ENCODE measurements at places on chromosomes 5 and 9. TPM values are rescaled to one million over a fixed set of nuclear protein-coding genes. Genes with fewer than 3 reads are reported as not detected.

DNA sequence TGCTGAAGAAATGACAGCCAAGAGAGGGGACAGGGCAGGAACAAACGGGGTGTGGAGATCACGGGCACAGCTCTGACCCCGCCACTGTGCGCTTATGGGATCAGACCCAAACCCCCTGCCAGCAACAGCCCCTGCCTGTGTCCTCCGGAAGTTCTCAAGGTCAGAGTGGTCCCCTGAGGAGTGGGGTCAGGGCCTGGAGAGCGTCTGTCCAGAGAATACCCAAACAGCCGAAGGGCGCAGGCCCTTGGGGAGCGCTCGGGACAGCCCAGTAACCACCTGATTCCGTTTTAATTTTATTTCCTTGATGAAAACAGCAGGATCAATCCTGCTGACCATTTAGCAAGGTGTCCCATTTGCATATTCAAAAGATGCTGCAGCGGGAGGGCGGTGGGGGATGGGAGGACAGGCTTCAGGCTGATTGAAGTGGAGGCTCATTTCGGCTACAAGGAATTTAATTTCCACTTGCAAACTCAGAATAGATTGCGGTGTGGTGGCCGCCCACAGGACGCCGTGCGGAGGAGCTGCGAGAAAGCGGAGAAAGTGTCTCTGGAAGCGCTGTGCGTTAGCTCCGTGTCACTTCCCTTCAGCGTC lies 32.6 kb upstream of the TMEM250 start:
- H3K27me3 ChIP-seq, result no peaks in the 10 kb centered on the region
- no peak for DNase-seq
- H3K36me3 ChIP-seq, result no peaks in the 10 kb centered on the region
- no peak overlapping the region for H3K27ac ChIP-seq
- H3K4me1 ChIP-seq, result no peaks in the 10 kb centered on the region

DNA sequence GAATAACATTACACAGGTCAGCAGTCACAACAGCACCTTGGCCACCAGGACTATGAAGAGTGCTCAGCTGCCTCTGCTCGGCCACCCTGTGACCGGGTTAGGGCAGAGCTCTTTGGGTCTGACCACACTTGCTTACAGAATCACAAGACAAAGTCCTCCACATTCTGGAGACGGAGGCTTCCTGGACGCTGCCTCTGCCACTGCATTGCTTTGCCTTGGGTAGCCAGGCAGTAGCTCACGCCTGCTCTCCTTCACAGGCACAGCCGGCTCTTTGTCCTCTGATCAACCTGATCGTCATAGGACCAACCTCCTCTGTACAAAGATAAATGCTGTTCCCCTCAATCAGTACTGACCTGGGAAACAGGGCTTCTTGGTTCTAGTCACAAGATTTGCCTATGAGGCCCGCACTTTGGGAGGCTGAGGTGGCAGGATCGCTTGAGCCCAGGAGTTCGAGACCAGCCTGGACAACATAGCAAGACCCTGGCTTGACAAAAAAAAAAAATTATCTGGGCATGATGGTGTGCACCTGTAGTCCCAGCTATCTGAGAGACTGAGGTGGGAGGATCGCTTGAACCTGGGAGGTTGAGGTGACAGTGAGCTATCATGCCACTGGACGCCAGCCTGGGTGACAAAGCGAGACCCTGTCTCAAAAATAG lies 128.4 kb upstream of the IER5L start:
- no peak overlapping the region for H3K4me3 ChIP-seq
- no peak overlapping the region for H3K27ac ChIP-seq
- H3K4me1 ChIP-seq, result no peaks in the 10 kb centered on the region
- H3K27me3 ChIP-seq, result no peaks in the 10 kb centered on the region

Gene SHROOM1
- total RNA-seq, result 12.7 TPM

DNA sequence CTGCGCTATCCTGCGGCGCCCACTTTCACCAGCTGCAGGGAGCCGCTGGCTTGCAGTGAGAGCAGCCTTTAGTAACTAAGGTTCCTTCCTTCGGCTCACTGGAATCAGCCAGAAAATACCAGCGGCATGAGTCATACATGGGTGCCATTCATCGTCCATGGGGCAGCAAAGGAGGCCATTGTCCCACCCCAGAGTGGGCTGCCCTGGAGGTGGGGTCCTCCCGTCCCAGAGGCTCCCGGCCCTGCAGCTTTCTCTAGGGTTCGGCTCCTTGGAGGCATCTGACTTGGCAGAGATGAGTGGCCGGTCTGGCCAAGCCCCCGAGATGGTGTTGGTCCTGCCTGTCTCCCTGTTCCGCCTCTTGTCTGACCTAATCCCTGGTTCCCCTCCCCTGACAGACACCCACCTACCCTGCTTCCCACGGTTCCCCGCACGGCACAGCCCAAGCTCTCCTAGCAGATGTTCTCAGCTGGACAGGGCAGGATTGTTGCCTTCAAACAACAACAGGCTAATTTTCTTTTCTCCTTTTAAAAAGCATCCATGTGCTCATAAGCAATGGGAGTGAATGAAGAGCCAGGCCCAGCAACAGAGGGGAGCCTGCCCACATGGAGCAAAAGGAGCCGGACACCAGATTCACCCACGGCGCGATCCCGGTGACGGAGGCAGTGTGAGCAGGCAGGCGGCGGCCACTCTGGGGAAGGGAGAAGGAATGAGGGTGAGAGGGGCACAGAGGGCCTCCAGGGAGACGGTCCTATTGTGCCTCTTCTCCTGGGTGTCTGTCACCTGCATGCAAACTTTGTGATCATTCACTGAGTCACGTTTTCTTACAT lies 97.0 kb upstream of the COL5A1 start:
- no peak for DNase-seq
- H3K4me1 ChIP-seq, result no peaks in the 10 kb centered on the region
- H3K36me3 ChIP-seq, result no peaks in the 10 kb centered on the region
- peak overlapping the region; percentile 3 for H3K27ac ChIP-seq

Gene KCTD16
- 4.3 TPM for total RNA-seq

Gene HTR4
- not detected for total RNA-seq

- no peak for DNase-seq
- peaks cover 21% of the 10 kb centered on the region for H3K4me1 ChIP-seq
- H3K27me3 ChIP-seq, result no peaks in the 10 kb centered on the region
- H3K27ac ChIP-seq, result peak overlapping the region; percentile 97
- H3K4me3 ChIP-seq, result peak overlapping the region; percentile 51
- no peaks in the 10 kb centered on the region for H3K36me3 ChIP-seq
Measured at GRCh38 chr5:180810959-180811622, 8.5 kb upstream of the MGAT1 start.

Gene GPR151
- not detected for total RNA-seq

- H3K27me3 ChIP-seq, result no peaks in the 10 kb centered on the region
- no peak overlapping the region for H3K4me3 ChIP-seq
- no peaks in the 10 kb centered on the region for H3K36me3 ChIP-seq
Measured at GRCh38 chr5:5298068-5298633, 124.3 kb upstream of the ICE1 start.

- H3K27ac ChIP-seq, result no peak overlapping the region
- no peak for DNase-seq
Measured at GRCh38 chr5:3194271-3194670, 401.4 kb upstream of the IRX1 start.

DNA sequence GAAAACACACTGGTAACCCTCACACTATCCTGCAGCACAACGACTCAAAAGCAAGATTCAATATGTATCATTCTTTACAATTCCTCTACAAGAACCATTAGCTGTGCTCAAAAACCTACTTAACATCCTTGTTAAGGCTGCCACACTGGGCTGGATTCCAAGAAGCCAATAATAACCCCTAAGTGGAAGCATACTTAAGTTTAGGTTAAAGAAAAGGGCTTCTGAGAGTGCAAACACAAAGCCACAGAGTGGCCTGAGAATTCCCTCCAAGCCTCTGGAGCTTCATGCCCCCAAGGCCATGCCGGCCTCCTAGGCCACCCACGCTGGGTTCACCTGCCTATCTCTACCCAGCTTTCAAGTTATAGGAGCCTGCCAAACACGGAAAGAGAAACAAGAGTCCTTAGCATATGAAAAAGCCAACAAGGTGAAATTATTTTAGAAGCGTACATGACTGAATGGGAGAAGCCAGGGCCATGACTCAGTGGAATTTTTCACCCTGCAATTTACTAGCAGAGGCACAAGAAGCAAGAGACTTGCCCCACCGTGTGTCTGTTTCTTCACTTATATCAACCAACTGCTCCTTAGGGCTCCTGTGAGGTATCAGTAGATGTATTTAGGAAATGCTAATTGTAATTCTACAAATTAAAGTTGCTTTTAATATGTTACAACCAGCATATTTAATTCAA lies 293.0 kb downstream of the SPOCK1 start:
- no peaks in the 10 kb centered on the region for H3K36me3 ChIP-seq
- no peaks in the 10 kb centered on the region for H3K27me3 ChIP-seq
- peaks cover 25% of the 10 kb centered on the region for H3K4me1 ChIP-seq
- DNase-seq, result no peak
- no peak overlapping the region for H3K4me3 ChIP-seq

DNA sequence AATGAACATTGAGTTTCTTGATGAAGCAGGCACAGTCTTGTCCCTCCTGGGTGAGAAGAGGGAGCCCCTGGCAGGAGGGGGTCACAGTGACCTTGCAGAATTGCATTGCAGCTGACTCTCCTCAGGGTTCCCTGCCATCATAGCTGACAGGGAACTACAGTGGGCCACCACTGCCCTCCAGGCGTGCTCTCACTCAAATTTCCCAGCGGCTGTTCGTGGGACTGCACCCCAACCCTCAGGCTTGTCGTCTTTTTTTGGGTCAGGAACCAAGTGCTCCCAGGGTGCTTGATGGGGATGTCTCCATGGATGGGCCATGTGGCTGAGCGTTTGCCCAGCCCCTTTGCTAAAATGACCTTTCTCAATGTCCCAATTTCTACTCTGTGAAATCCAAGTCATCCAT lies 215.8 kb downstream of the MELK start:
- no peak for DNase-seq
- H3K27ac ChIP-seq, result no peak overlapping the region
- no peak overlapping the region for H3K4me3 ChIP-seq
- H3K36me3 ChIP-seq, result no peaks in the 10 kb centered on the region
- H3K27me3 ChIP-seq, result no peaks in the 10 kb centered on the region

DNA sequence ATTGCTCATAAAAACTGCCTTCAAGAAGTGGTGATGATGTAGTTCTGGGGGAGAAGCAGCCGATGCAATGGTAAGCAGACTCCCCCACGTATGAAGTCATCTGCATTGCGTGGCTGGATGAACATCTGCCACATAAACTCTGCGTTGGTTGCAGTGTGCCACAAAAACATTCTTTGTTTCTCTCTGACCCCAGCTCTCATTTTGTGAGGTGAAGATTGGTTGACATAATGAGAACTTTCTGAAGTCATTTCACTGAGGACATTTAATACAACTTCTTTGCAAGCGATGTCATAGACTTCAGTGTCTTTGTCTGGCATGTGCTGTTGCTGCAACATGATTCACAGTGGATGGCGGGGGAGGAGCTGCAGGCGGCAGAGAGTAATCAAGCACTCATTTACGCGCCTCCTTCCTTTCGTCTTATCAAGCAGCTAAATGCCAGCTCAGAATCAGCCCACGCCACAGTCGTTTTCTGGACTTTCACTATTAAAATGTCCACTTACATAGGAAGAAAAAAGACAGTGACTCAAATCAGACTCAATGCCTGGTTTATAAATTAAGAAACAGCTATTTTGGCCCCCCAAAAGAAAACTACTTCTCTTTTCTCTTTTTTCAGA lies 91.5 kb upstream of the NFIL3 start:
- H3K4me3 ChIP-seq, result no peak overlapping the region
- H3K27ac ChIP-seq, result no peak overlapping the region
- no peaks in the 10 kb centered on the region for H3K4me1 ChIP-seq
- no peaks in the 10 kb centered on the region for H3K27me3 ChIP-seq

- no peak overlapping the region for H3K27ac ChIP-seq
- H3K4me1 ChIP-seq, result no peaks in the 10 kb centered on the region
- H3K4me3 ChIP-seq, result no peak overlapping the region
Measured at GRCh38 chr5:118228489-118228888, 759.9 kb downstream of the DTWD2 start.

Measured in pancreas (tissue), 10 donors.